ENCODE measurements at places on chromosomes 4 and X.
A peak's percentile ranks its signal among the peaks of the same experiment; 100 is the strongest.

GRCh38 chr4:24805067-24805466, 9.7 kb downstream of the SOD3 start:
- DNase-seq: no peak

GRCh38 chr4:85318415-85318814, 156.5 kb upstream of the ARHGAP24 start:
- no peak for DNase-seq

DNA sequence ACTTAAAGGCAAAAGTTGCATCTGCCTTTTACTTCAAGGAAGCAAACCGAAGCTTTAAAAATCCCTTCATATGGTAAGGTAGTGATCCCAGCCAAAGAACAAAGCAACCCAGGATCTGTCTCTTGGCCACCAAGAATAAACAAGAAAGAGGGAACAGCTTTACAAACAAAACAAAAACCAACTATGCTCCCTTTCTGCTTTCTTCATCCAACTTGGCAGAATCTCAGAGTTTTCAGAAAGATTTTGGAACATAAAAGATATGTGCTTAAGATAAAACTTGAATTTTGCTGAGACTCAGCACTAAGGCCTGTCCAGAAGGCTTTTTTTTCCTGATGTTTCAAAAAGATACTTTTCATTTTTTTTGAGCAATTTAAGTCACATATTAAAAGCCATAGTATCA, 94.0 kb downstream of the COL4A6 start:
- DNase-seq: no peak

DNA sequence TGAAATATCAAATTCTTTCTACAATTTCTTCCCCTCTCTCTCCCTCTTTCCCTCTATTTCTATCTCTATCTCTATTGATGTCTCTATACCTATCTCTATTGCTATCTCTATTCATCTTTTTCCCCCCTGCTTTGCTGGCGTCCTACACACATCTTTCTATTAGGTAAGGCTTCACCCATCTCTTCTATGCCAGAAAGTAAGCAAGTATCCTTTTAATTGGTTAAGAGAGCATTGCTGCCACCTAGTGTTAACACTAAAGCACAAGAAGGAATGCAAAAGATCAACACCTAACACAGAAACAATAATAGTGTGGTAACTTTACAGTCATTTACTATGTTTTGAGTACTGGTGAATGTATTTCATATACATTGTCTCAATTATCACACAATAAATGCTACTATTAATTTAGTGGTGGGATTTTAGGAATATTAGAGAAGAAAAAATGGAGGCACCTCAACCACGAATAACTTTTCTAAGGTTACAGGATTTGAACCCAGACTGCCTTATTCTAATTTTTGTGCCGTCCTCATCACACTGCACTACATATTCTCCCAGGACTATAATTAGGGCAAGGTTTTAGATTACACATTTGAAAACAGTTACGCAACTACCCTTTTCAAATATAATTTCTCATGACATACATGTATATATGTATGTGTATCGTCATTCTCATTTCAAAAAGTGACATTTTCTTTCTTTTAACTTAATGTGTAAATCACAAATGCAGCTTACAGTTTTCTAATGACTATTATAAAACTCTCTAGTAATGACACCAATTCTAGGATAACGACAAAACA, 3.7 kb upstream of the C4orf36 start:
- peak; percentile 21 for DNase-seq

DNA sequence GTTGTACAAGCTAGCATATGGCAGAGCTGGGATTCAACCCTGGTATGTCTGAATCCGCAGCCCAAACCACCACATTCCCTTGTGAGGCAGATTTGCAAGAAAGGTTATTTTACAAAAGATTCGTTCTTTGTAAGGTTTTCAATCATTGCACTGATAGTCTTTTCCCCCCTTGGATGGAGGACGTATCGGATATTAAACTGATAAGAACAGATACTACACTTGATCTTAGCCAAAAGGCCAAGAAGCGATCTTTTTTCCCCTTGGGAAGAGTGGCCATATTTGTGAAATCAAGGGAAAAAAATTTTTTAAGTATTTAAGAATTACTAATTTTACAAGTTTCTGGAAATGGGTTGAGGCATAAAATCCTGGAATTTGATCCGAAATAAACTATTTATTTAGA, 34.4 kb upstream of the MSMO1 start:
- DNase-seq: no peak

DNA sequence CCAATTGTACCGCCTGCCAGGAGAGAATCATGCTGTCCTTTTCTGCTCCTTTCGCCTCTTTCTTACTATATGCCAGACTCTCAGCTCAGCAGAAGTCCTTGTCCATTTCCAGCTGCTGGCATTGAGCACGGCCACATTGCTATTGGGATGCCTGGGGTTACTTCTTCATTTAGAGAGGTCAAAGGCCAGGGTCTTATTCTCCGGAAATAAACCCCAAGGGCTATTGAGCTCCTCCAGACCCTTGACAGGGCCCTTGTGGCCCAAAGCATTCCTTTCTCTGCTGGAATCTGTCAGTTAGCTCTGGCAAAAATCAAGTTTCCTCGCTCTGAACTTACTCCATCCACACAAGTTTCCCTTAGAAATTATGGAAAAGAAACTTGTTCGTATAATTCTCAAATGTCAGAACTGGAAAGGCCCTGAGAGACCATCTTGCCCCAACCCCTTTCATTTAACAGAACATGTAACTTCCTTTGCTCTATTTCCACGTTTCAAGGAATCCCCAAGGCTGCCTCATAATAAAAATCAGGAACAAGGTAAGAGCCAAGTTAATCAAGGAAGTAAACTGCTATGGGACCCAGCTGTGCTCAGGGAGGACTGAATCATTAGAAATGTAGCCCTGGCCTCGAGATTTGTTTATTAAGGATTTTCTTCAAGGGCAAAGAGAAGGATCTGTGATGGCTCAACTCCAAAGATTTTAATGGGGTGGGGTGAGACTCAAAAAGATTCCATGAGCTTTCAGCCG, 11.8 kb downstream of the AKAP4 start:
- DNase-seq: no peak

GRCh38 chr4:1831331-1831730, 24.6 kb downstream of the LETM1 start:
- no peak for DNase-seq

DNA sequence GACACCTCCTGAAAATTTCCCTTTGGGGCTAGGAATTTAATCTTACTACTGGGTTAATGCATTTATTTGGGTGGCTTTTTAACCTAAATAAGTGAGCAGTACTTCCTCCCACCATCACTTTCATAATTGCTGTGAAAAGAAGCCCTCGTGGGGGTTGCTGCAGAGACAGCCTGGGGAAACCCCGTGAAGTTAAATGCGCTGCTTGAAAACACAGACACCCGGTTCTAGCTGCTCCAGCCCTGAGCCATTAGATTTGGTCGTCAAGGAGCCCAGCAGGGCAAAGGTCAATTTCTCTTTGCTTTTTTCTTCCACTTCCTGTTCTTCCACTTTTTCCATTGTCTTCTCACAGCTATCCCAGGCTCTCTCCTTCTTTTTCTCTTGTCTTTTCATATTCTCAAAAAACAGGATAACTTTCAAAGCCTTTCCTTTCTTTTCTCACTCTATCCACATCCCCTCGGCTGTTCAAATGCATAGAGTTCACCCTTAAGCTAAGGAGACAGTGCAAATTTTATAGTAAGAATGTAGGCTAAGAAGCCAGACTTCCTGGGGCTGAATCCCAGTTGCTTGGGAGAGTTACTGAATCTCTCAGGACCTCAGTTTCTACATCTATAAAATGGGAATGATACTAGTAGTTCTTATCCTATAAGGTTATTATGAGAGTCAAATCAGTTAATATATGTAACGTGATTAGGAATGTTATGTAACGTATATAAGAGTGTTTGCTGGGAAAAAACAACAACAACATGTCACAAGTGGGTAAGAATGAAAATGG, 91.5 kb upstream of the ZNF827 start:
- peak; percentile 66 for DNase-seq

DNA sequence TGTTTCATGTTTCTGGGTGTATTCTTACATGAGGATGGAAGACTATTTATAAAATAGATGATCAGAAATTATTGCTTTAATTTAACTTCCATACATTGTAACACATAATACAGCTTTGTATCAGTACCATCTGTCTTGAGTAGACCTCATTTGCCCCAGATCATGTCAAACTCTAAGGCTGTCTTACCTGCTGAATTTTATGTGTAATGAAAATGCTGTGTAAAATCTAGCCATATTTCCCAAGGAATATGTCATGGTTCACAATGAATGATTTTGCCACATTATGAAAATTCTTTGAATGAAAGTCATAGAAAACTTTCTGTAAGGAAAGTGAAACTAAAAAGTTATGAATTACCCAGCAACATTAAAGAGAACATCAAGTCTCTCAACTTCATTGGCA, 7.4 kb downstream of the BDH2 start:
- no peak for DNase-seq

DNA sequence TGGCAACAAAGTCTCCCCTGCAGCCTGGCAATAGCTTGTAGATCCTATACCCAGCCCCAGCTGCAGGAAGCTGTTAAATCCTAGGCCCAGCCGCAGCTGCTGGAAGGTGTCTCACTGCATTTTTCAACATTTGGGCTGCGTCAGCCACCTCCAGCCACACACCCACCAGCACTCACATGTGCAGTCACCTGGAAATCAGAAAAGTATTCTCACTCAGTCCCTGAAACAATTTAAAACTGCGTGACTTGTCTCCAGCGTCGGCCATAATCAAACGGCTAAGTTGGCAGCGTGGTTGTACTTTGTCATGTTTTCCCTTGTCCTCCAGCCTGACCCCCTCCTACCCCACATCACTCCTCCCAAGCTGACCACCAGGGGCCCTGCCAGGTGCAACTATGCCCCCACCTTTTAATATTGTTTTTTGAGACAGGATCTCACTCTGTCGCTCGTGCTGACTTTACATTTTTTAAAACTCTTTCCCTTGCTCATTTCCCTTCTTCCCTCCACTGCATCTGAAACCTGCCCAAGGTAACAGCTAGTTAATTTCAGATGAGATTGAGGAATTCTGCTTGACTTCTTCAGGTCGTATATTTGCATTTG, 97.2 kb upstream of the FRG1 start:
- DNase-seq: no peak

GRCh38 chrX:24026432-24026831, 554 bp downstream of the KLHL15 start:
- DNase-seq: no peak

- DNase-seq: no peak
Measured at GRCh38 chr4:20151436-20151835, 100.3 kb upstream of the SLIT2 start.

DNA sequence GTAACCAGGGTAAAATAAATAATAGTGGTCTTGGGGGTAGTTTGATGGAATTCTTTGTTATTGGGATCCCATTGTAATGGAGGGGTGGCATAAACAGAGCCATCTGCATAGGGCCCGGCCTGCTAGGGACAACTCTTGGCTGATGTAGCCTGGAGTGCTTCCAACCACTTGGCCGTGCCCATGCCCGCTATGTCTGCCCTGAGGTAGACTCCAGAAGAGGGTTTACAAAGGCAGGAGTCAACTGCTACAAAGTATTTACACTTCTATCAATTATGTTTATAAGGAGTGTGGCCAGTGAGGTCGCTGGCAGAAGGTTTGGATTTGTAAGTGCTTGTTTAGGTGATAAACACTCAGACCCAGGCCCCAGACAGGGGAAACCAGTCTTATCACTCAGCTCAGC, 8.1 kb downstream of the RASL11B start:
- no peak for DNase-seq

DNA sequence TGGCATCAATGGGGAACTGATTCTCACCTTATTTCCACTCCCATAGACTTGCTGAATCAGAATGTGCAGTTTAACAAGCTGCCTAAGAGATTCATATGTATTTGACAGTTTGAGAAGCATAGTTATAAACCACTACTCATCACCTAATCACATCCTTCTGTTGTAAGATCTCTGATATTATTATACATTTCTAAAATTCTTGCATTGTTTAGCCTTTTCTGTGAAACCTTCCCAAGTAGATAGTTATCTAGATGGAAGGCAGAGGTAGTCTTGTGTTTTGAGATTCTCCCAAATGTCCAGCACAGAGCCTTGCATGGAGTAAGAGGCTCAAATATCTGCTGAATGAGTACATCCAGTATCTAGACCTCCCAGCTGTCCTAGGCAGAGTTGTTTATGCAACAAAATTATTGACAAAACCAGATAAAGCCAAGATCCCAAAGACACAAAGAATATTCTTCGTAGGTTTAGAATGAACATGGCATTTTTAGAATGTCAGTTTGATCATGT, 227.3 kb downstream of the KDR start:
- no peak for DNase-seq

DNA sequence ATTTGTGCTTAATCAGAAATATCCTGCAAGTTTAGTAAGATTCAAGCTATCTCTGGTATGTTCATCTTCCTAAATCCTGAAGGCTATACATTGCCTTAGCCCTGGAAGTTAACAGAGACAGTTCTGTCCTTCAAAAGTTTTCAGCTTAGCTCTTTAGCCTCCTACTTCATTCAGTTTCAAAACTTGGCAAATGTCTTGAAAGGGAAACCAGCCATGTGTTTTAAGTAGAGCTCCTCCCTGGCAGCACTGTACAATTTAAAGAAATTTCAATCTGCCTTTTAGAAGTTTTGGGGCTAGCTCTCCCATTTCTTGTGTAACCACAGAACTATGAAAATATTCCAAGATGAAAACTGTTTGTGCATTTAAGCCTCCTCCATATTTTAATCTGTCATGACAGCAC, 47.0 kb downstream of the FANCB start:
- DNase-seq: no peak

GRCh38 chr4:2048831-2049230, 10.3 kb upstream of the NAT8L start:
- no peak for DNase-seq

DNA sequence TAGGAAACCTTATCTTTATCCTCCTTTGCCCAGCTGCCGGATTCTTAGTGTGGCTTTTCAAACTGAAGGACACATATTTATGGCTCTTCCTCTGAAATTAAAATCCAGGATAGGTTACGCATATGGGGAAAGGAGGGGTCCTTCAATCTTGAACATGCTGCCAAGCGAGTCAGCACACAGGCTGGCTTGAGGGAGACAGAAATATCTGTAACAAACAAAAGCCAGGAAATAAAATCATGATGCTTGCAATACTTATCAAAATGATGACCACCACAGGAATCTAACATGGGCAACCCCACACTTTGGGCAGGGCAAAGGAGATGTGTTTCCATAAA, 196.4 kb upstream of the LDB2 start:
- DNase-seq: no peak

DNA sequence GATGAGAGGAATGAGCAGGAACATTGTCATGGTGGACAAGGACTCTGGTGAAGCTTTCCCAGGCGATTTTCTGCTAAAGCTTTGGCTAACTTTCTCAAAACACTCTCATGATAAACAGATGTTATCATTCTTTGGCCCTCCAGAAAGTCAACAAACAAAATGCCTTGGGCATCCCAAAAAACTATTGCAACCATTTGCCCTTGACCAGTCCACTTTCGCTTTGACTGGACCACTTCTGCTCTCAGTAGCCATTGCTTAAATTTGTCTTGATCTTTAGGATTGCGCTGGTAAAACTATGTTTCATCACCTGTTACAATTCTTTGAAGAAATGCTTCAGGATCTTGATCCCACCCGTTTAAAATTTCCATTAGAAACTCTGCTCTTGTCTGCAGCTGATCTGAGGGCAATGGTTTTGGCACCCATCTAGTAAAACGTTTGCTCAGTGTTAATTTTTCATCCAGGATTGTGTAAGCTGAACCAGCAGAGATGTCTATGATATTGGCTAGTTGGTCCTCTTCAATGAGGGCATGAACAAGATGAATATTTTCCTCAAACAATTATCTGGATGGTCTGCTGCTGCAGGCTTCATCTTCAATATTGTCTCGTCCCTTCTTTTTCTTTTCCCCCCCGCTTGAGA, 14.8 kb downstream of the TBC1D1 start:
- no peak for DNase-seq
